ENCODE measurements at places on chromosomes 16 and 17.

GRCh38 chr16:88430524-88431446, 22.3 kb upstream of the ZFPM1 start:
- no peak for DNase-seq

DNA sequence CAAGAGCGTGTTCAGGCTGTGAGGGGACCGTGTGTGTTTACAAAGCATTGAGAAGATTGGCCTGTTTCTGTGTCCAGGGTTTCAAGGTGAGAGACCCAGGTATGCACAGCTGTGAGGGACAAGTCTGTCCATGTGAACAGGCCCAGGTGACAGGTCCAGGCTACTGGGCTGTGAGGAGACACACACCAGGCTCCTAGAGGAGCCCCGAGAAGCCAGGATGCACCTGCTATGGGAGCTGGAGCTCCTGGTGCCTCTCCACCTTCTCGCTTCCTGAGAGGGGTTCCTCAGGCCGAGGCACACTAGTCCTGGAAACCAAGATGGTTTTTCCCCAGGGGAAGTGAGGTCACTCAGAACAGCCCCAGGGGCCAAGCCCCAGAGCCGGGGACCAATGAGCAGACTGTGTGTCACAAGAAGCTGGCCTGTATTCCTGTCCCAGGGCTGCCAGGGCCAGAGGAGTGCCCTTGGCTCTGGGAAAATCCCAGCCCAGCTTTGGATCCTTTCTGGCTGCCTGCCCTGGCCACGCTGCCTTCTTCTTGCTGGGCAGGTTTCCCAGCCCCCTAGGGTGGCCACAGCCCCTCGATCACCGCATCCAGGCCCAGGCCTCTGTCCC, 153.4 kb upstream of the PLCG2 start:
- DNase-seq: peak; percentile 95

- no peak for DNase-seq
Observed at GRCh38 chr17:44757045-44757917, 1.5 kb upstream of the ADAM11 start.

DNA sequence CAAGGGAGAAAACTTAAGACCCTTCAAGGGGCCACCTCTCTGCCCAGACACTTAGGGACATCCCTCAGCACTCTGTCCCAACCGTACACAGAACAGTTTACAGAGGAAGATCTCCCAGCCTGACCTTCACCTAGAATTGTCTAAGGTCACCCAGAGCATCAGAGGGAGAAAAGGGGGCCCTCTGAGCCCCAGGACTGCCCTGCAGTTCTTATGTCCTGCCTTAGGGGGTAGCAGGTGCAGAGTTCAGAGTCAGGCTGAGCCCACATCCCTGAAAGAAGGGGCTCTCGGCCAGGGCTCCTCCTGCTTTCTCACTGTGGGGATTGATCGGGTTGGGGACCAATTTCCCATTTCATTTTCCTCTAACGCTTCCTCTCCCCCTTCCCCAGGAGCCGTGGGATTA, 15.4 kb downstream of the CA4 start:
- DNase-seq: no peak

DNA sequence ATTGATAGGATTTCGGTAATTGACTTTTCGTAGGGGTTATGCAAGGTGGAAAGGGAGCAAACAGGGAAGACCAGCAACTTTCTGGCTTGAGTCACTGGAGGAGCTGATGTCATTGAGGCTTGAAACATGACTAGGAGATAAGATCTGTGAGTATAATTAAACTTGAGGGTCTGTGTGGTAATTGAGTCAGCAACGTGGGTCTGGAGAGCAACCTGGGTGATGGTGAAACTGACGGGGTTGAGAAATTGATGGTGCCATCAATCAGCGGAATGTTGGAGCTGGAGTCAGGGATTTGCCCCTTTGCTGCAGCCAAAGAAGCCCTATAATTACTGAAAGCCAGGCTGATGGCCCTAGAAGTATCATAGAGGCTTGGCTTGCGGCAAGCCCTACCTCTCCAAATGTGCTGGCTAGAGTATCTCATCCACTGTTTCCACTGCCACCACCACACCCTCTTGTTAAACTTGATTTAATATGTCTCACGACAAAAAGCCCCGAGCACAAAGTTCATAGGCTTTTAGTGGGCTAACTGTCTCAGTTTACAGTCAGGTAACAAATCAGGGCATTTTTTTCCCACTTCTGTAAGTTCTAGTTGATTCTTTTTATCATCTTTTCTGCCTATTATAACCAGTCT, 186.9 kb upstream of the ELAC2 start:
- DNase-seq: no peak

- no peak for DNase-seq
Observed at GRCh38 chr16:74487634-74488495, 66.6 kb upstream of the CLEC18B start.

DNA sequence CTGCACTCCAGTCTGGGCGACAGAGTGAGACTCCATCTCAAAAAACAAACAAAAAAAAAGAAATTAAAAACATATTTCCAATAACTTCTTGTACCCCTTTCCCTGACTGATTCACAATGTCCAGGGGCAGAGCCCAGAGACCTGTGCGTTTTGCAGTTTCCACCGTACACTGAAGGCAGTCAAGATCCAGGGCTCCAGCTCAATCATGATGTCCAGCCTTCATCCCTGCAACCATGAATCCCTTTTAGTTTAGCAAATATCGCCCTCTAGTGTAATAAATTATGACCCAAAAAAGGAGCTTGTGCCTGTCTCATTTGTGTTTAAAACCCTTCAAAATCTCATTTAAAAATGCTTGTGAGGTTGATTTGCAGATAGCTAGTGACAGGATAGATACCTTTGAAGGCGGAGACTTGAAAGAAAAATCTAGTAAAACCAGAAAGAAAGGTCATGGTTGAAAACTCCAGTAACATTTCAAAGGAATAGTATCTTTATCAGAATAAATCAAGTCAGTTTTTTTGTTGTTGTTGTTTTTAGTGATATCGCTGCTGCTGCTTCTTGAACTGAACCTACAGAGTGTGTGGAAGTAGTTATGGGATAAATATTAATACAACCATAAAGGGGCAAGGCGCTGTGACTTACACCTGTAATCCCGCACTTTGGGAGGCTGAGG, 3.7 kb upstream of the ERN1 start:
- no peak for DNase-seq

DNA sequence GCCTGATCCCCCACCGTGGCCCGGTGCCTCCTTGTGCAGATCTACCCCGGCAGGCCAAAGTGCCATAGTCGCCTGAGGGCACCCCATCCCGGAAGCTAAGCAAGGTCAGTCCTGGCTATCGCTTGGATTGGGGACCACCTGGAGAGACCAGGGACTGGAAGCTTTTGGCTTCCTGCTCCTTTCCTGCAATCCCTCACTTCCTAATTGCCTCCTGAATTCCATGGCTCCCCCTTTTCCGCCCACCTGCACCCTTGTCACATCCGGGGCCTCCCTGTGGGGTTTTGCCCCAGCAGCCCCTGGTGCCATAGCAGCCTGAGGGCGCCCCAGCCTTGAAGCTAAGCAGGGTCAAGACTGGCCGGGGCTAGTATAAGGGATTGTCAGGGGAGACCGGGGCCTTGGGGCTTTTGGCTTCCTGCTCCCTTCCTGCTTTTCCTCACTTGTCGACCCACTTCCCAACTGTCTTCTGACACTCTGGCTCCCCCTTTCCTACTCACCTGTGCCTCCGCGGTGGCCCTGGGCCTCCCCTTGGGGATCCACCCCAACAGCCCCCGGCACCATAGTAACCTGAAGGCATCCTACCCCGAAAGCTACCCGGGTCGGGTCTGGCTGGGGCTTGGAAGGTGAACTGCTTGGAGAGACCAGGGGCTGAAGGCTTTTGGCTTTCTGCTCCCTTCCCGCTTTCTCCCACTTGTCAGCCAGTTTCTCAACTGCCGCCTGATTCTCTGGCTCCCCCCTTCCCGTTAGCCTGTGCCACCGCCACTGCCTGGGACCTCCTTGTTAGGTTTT, 2293.6 kb downstream of the TP53TG3F start:
- no peak for DNase-seq

GRCh38 chr17:48440669-48441068, 10.7 kb upstream of the SKAP1 start:
- DNase-seq: no peak
